Fibroblast of skin of scalp (primary cell): ENCODE measurements at places on chromosomes 7 and 10.

DNA sequence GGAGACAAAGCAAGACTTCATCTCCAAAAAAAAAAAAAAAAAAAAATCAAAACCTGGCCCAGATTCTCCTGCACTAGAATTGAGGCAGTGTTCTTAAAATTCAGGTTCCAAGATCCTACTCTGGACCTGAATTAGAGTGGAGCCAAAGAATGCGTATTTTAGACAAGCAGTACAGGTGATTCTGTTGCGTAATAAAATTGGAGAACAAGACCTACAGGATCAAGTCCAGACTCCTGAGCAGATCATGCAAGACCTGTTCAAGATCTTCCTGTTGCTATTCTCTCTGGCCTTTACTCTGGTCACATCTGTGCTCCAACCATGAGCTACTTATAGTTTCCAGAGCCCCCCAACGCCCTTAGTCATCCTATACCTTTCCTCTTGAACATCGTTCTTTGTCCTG is 51.5 kb upstream of the RSBN1L start:
- no peak for DNase-seq

DNA sequence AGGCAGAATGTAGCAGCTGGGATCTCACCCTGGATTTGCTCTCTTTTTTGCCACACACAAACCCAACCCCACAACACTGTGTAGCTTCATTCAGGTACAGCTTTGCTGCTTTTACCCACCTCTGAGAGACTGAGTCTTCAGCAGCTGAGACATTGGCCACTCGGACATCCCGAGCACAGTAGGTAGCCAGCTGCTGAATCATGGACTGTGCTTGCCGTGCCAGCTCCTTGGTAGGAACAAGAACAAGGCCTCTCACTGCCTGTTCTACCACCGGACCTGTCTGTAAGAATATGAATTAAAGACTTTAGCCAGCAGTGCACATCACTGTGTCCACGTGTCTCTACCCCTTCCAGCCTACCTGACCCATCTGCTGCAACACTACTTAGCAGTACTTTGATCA is 937 bp downstream of the DDX56 start:
- DNase-seq: no peak

DNA sequence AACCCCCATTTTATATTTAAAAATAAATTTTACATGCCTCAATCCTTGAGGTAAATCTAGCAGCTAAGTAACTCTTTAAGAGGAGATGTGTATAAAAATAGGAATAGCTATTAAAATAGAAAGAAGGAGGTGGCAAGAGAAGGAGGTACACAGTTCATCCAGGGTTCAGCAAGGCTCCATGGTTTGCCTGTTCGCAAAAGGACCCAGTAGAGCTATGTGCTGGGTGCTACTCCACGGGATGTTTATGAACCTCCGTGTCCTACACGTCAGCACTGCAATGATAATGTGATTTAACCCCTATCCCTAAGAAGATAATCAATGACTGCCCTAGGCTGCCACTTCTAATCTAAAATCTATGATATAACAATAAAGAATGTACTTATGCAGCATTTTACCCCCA is 926 bp upstream of the DENND11 start:
- no peak for DNase-seq

DNA sequence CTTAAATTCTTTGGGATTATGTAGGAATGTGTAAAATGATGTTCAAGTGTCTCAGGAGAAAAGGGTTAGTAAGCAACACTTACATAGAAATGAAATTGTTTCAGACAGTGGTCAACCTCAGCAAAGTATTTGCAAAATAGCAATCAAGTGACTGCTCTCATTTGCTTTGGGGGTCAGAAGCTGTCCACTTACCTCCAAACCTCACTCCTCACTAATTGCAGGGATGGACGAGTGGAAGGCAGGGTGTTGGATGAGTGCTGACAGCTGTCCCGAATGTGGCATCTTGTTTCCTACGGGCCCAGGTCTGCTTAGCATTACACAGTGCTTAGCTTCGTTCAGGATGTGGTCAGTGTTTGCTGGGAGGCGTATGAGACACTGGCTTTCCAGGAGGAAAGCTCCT is 437.0 kb downstream of the SUGCT start:
- DNase-seq: peak; percentile 94

GRCh38 chr10:86899670-86900276 is 57.6 kb downstream of the MMRN2 start:
- DNase-seq: peak; percentile 66

GRCh38 chr10:34615770-34616169 is 199.3 kb downstream of the PARD3 start:
- DNase-seq: peak; percentile 75

DNA sequence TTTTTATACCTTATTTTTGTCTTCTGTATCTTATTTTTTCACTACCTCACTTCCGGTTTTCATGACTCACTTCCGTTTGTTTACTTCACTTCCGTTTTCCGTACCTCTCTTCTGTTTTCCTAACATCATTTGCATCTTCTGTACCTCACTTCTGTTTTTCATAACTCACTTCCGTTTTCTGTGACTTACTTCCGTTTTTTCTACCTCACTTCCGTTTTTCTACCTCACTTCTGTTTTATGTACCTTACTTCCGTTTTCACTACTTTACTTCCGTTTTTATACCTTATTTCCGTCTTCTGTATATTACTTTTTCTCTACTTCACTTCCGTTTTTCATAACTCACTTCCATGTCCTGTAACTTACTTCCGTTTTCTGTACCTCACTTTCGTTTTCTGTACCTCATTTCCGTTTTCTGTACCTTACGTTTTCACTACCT is 492.5 kb upstream of the AKR1E2 start:
- DNase-seq: no peak

DNA sequence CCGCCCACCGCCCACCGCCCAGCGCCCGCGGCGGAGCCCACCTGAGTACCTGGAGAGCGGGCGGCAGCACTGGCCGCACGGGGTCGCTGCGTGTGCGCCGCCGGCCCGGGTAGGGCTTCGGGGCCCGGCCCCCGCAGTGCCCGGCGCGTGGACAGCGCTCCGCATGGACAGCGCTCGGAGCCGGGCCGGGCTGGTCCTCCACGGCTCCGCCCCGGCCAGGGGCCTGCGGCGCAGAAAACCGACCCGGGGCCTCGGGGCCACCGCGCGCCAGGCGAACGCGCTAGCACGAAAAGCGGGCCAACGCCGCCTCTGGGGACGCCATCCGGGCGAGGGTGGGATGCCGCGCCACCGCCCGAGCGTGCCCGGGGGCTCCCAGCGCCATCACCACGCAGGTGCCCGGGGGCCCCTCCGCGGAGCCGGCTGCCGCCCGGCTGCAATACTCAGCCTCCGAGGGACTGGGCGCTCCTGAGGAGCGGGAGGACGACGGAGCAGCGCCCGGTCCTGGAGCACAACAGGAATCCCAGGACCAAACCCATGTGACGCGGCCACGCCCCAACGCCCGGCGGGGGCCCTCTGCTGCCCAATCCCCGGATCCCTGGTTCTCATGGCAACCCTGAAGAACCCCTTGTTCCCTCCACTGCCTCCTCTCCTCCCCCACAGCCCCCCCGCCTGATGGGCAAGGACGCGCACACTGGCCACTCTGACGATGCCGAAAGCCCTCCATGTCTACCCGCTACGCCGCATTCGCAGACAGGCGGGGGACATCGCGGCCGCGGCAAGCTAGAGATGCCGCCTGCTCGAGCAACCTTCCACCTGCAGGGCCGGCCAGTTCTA is at the start of gene GRB10:
Gene GRB10, minus strand, starts transcription at position 522 of the 834 bp plus-strand sequence. CDS start 50,574 bp downstream, outside the sequence.
- DNase-seq: no peak

GRCh38 chr10:102420181-102420713 is 389 bp upstream of the FBXL15 start:
- DNase-seq: no peak

- DNase-seq: no peak
Observed at GRCh38 chr10:53536322-53536721, 763.7 kb upstream of the MBL2 start.

DNA sequence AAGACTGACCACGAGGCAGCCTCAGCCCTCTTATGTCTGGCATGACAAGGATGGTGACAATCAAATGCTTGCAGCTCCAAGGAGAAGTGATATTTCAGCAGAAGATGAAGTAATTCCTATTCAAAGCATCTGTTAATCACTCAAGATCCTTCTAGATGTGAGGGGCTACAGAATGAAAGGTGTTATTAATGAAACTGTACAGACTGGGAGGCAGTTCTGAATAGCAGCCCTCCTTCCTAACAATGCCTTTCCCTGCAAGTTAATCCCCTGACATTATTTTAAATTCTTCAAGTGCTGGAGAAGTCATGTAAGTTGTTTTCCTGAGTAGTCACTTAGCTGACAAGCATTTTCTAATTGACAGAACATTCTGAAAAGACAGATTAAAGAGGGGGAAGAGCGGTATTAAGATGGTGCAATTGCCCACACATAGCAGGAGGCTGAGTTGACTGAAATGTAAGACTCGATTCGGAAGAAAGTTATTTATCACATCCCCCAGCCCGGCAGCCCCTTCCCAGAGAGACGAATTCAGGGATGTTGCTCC is 300.8 kb downstream of the GRID1 start:
- DNase-seq: no peak

GRCh38 chr7:137930581-137930980 is 71.3 kb downstream of the CREB3L2 start:
- peak; percentile 91 for DNase-seq

DNA sequence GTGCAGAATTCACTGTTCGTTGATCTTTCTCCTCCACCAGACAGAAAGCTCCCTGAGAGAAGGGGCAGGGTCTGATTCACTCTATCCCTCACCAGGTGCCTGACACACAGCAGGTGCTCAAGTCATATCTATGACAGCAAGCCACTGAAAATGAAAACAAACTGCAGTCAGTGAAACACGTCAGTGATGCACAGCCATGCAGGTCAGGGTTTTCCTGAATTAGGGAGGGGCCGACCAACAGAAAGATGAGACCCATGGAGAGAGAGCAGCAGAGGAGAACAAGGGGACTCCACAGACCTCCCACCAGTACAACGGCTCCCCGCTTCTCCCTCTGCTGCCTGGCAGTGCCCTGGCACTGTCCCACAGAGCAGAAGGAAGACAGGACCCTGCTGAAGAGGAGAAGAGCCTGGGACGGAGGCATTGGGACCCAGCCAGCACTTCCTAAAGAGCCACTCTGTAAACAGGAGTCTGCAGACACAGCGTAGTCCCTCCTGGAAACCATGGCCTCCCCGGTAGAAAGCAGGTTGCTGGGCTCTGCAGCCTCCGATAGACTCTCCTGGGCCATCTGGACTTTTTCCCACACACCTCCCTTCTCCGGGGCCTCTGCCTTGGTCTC is 50.3 kb downstream of the FAM53B start:
- no peak for DNase-seq

GRCh38 chr10:100204370-100204769 is 18.5 kb upstream of the ERLIN1 start:
- DNase-seq: no peak

GRCh38 chr7:114865564-114865963 is 56.3 kb upstream of the MDFIC start:
- peak; percentile 74 for DNase-seq

GRCh38 chr10:15440204-15440711 is 69.2 kb upstream of the FAM171A1 start:
- DNase-seq: no peak

DNA sequence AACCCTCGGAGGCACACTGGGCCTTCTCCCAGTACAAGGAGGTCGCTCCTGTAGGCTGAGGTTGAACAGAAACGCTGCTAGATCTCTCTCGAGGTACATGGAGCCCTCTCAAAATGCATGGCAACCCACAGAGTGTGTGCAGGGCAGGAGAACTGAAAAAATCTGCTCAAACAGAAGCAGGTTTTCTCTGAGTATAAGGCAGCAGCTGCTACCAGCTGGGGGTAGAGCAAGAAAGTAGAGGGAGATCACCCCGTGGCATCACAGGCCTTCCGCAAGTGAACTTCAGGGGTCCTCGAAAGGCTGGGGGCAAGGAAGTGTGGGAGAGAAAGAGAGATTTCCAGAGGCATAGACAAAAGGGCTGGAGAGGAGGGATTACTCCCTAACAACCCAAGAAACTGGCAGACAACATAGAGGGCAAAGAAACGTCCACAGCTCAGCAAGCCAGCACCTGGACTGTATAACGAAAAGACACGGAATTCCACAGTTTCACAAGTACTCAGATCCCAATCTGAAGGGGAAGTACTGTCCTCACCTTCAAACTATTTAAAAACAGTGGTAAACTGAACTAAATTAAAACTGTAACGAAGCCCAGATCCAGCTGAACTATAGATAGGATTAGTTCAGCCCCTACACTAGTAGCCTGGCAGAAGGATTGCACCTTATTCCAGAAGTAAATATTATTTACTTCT is 299.2 kb downstream of the IPMK start:
- DNase-seq: no peak

DNA sequence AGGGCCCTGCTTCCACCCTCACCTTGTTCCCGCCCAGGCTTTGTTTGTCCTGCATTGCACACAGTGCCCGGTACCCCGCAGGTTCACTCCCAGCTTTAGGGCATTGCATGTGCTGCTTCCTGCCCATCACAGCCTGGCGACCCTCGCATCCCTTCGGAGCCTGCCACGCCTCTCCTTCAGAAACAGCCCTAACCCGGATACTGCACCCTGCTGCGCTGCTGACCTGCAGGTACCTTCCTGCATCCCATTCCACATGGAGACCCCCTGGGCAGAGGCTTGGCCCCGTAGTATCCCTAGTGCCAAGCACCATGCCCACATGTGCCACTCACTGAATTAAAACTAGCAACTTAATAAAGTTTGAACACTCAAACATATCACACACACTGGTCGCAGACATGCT is 19.8 kb upstream of the GJD4 start:
- DNase-seq: no peak

GRCh38 chr7:22579961-22580360 is 80.0 kb upstream of the STEAP1B start:
- no peak for DNase-seq

GRCh38 chr7:36127075-36127740 is 25.8 kb upstream of the EEPD1 start:
- no peak for DNase-seq

DNA sequence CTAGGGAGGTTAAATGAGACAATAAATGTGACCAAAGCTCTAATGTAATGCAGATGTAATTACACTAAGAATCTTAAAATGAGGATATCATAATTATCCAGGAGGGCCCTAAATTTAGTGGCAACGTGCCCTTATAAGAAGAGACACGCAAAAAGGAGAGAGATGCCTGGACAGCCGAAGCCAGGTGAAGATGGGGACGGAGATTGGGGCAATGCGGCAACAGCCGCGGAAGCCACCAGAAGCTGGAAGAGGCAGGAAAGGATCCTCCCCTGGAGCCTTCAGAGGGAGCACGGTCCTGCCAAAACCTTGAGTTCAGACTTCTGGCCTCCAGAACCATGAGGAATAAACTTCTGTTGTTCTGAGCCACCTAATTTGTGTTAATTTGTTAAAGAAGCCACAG is 25.3 kb upstream of the C10orf71 start:
- no peak for DNase-seq

GRCh38 chr7:20038676-20039075 is 178.5 kb downstream of the MACC1 start:
- DNase-seq: no peak

DNA sequence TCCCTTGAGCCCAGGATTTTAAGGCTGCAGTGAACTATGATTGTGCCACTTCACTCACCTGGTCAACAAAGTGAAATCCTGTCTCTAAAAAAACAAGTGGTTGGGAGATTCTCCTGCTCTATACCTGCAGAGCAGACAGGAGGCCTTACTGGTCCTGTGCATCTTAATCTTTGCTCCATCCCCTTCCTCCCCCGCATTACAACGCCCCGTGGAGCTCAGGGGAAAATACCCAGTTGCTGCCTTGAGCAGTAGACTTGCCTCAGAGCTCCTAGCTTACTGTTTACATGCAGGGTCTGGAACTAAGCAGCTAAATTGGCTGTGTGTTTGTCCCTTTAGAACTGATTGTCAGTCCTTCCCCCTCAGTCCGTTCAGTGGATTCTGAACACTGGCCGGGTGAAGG is 123.8 kb upstream of the KMT2E start:
- no peak for DNase-seq
